CD4-positive, alpha-beta memory T cell (primary cell): ENCODE measurements at places on chromosomes 2 and 18.

- no peak for DNase-seq
Observed at GRCh38 chr2:209426432-209426831, 2.6 kb downstream of the MAP2 start.

- DNase-seq, result no peak
Observed at GRCh38 chr2:171173087-171173486, 12.4 kb upstream of the TLK1 start.

DNA sequence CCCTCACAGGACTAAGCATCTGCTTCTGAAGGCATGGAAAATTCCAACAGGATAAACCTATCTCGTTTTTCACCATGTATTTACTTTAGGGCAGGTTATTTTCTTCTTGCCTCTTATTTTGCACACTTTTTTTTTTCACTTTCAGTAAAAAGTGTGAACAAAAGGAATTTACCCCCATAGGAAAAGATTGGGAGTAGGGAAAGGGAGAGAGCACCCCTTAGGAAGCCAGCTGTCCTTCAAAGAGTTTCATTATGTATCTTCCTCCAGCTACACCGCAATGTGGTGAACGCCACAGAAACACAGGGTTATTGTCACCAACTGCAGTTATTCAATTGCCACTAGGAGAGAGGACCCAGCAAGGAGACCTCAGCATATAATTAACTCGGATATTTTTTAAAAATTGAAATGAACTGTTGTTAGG, 286.2 kb upstream of the VRK2 start:
- DNase-seq, result no peak

GRCh38 chr18:46297621-46298020, 193.4 kb downstream of the HAUS1 start:
- DNase-seq, result no peak

DNA sequence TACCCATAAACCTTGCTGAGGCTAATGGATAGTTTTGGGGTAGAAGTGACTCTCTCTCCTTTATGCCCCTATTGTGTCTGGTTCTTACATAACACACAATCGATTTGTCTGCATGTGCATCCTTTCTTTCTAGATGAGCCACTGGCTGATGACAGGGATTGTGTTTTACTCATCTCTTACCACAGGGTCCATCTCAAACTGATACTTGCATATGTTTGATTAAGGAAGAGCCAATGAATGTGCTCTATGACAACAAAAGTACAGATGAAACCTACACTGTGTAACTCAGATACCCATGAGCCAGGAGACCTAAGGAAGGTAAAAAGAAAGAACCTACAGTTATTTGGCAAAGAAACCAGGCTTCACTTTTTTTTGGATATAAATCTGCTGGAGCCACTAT, 13.2 kb upstream of the BZW1 start:
- no peak for DNase-seq

DNA sequence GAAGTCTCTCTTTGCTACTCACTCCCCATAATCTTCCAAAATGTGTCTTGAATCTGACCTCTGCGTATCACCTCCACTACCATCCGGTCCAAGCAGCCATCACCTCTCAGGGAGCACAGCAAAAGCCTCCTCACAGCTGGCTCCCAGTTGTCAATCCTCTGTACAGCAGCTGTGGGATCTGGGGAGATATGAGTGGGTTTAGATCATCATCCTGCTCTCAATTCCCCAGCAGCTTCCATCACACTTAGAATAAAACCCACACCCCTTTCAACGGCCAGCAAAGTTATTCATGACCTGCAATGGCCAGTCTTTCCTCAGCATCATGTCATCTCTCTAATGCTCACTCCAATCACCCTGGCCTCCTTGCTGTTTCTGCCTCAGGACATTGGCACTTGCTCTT, 261.6 kb downstream of the PAX3 start:
- DNase-seq, result no peak

- DNase-seq, result no peak
Observed at GRCh38 chr18:69490072-69490471, 89.4 kb downstream of the DOK6 start.

DNA sequence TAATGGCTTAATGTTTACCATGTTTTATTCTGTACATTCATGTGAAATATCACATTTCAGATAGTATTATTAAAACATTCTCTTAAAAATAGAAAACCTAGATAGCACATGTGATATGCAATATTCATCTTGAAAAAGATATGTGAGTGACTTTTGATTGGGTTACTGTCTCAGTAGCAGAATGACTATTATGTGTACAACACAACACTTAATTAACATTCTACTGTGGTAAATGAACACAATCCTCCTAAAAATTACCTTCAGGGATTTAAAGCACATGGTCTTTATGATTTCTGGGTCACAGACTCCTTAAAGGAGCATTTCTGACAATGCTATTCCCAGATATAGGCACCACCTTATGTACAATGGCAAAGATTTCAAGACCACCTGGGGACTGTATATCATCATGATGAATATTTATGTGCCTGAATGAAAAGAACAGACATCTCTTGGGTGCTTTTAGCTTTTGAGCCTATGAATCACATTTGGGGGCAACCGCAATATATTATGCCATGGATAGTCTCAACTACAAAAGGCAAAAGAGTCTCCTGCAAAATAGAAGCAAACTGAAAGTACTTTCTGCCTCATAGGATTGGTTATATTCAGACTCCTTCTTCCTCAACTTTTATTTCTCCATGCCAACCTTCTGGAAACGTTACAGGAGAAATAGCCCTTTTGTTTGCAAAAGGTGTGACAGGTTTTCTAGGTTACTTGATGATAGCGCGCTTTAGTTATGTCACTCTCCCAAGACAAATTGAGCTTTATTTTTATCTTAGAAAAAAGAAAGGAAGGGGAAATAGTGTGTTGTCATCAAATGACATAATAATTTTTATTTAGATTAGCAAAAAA, 259.0 kb downstream of the CALCRL start:
- no peak for DNase-seq

- DNase-seq, result no peak
Observed at GRCh38 chr2:220533485-220533884, 906.1 kb downstream of the SLC4A3 start.

DNA sequence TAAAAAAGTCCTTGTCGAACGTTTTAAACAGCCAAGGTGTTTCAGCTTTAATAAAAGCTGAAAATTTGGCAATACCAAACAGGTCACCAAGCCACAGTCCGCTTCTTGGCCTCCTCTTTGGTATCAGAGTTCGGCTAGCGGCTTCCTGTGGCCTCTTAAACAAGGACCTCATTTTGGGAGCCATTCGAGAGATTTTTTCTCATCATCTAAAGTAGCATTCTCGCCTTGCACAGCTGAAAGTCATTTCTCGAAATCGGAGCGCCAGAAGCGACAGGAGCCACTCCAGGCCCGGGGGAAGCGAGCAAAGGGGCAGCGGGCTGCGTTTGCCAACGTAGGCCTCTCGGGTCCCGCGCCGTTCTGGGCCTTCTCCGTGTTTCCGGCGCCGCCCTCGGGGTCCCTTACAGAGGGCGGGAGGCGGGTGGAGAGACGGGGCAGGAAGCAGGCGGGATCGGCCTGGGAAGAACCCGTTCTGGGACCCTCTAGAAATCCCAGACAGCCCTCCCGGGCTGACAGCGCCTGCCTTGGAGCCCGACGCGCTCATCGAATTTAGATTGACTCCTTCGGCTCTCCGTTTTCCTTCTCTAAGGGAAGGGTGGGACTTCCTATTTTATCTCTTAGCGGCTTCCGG, 522 bp upstream of the ZNF407 start:
- DNase-seq, result no peak

- no peak for DNase-seq
Observed at GRCh38 chr18:11888726-11889125, 19.4 kb downstream of the MPPE1 start.

GRCh38 chr2:142920571-142920970, 43.1 kb downstream of the KYNU start:
- no peak for DNase-seq

- DNase-seq, result no peak
Observed at GRCh38 chr2:178401994-178402437, 49.0 kb downstream of the PRKRA start.

DNA sequence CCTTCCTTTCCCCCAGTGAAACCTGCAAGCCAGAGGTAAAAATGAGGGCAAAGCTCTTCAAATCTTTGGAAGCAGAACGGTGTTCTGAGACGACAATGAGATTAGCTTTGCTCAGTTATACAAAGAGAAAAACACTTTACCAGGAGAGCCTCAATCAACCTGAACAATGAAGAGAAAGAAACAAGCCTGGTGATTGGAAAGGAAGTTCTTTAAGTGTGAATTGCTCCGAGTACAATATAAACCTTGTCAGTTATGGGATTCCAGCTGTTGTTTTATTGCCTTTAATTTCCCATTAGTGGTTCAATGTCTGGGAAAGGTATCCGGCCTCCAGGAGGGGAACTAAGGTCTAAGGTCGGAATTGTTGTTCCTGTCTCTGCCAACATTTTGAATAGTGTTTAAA, 901.6 kb downstream of the EPHA4 start:
- DNase-seq, result no peak

GRCh38 chr2:113972766-113973165, 82.9 kb downstream of the ACTR3 start:
- DNase-seq, result no peak

- DNase-seq, result no peak
Observed at GRCh38 chr2:227020416-227020815, 143.6 kb downstream of the COL4A4 start.

DNA sequence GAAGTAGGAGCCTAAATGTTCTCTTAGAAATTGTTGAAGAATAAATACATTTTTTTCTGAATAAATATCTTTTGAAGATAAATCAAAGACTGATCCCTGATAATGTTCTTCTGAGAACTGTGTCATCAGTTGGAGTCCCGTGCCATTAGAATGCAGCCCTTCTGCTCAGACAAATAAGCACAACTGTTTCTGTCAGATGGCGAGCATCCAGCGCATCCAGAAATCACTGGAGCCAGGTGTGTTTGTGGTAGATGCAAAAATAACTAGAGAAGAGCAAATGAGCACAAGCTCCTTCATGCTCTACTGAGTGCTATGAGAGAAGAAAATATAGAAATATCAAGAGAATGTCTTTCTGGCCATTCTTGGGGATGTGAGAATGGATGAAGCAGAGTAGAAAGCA, 573.7 kb downstream of the THSD7B start:
- DNase-seq, result no peak
